ENCODE measurements at places on chromosomes 3 and 15.

DNA sequence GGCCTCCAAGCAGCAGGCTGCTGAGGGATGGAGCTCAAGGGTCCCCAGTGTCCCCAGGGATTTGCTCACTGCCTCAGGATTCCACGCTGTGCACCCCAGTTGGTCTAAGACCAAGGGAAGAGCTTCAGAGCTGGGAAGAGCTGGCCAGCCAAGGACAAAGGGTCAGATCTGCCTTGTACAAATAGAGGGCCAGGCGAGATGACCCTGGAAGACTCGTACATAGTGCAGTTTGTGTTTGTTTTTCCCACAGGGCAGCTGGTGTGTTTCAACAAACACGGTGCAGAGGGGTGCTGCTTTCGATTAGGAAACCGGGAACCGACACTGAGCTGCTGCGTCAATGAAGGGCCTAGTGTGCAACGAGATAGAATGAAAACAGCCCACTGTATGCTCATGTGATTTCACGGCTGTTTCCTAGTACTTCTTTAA is 56.1 kb upstream of the TRPM1 start:
- DNase-seq = no peak

DNA sequence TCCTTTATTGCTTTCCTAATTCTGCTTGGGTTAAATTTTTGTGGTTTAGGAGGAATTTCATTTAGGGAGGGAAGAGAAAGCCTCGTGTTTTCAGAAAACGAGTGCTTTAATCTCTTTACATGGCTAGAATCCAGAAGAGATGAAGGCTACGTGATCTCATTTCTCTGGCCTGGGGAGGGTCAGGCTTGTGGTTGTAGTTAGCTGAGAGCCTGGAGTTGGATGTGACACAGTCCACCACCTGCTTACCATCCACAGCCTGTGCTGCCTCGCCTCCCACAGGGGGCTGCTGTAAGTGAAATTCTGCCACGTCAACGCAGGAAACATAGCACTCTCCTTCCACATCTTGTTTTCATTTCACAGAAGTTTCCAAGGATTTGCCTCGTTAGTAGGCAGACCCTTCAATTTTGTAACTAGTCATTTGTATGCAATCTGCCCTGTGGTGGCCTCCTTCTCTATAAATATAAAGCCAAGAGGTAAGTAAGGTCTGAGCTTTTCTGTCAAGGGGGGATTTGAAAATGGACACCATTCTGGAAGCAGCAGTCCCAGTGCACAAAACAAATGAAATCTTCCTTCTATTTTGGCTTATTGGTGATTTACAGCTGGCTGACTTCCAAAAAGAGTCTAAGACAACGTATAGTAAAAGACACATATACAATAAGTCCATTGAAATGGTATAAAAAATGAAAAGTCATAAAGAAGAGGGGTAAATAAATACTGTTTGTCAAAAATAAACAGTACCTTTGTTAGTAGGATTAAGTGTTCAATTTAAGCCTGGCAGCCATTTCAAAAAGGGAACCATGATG is 3.4 kb downstream of the GXYLT2 start:
- no peak for DNase-seq

- DNase-seq = peak; percentile 52
Measured at GRCh38 chr3:4986782-4987537, 7.7 kb downstream of the BHLHE40 start.

DNA sequence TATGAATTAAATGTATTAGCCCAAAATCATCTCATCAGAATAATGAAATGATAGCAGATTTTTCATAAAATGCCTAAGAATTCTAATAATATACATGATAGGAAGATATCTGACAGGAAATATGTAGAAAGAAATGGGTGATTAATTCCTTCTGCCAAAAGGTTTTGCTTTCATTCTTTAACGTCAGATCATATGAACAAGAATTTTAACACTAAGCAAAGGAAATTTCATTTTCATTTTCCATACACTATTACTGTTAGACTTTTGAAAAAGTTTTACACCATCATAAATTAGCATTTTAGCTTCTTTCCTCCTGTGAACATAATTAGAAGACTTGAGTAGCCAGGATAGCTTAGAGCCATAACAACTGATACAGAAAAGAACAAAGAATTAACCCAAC is 1099.9 kb downstream of the NSUN3 start:
- DNase-seq = no peak

GRCh38 chr15:98794748-98795147 is 146.4 kb downstream of the IGF1R start:
- DNase-seq = no peak

GRCh38 chr3:118990823-118991560 is 43.7 kb downstream of the IGSF11 start:
- DNase-seq = no peak

GRCh38 chr15:78315686-78316282 is 16.4 kb upstream of the SKIC8 start:
- no peak for DNase-seq

DNA sequence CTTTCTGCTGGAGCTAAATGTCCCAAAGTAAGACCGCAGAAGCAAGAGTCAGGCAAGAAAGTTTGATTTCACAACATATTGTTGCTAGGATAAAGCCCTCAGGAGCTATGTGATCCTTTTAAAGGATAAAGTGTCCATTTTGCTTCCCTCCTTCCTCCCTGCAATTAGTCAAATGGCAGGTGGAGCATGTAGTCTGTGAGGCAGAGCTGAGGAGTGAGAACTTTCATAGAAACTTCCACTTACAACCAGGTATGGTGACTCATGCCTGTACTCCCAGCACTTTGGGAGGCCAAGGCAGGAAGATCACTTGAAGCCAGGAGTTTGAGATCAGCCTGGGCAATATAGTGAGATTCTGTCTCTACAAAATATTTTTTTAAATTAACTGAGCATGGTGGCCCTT is 25.2 kb upstream of the RHCG start:
- DNase-seq = no peak

DNA sequence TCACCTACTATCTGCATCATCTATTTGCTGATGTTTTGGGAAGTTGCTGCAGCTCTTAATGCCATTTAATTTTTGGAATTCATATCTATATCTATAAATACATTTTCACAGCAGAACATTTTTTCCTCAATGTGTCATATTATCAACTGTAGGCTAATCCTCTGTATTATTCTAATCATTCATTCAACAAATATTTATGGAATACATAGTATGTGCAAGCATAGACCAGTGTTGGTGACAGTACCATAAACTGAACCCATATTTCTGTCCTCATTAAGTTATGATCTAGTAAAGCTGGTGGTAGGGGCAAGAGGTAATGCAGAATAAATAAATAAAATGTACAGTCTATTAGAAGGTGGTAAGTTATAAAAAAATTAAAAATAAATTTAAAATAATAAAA is 585.3 kb upstream of the BCHE start:
- DNase-seq = no peak

GRCh38 chr3:128557531-128558280 is 64.7 kb upstream of the GATA2 start:
- DNase-seq = no peak

GRCh38 chr15:55827955-55828354 is 85.0 kb upstream of the PRTG start:
- no peak for DNase-seq

DNA sequence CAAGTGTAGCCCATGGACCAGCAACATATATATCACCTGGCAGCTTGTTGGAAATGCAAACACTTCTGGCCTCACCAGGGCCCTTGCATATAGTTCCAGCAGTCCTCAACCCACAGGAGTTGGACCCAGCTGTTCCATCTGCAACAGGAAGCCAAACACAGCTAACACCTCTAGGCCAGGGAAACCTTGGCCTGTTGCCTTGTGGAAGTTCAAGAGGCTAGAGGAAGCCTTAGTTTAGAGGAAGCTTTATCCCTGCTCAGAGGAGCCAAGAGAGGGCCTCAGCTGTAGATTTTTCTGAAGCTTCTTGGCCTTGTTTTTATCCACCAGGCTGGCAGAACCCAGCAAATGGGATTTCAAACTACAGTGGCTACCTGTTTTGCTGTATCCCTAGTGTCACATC is 11.4 kb downstream of the FHIT start:
- DNase-seq = no peak

DNA sequence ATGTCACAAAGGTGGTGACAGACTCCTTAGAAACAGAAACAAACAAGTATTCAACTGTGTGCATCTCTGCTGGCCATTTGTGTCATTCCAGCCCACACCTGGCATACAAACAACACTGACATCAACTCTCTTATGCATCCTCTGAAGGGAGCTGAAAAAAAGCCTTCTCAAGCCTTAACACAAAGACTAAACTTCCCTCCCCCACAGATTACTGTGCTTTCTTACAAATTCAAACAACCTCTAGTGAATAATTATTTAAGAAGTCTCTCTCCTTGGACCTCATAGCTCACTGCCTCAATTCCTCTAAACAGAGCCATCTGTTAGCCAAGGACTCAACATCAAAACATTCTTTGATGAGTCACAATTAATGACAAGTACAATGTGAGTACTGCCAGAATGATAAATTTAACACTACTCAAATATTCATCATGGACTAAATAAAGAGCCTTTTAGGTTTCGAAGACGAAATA is 132.1 kb downstream of the WDR76 start:
- no peak for DNase-seq

GRCh38 chr3:111613294-111613693 is 18.1 kb upstream of the ZBED2 start:
- no peak for DNase-seq

DNA sequence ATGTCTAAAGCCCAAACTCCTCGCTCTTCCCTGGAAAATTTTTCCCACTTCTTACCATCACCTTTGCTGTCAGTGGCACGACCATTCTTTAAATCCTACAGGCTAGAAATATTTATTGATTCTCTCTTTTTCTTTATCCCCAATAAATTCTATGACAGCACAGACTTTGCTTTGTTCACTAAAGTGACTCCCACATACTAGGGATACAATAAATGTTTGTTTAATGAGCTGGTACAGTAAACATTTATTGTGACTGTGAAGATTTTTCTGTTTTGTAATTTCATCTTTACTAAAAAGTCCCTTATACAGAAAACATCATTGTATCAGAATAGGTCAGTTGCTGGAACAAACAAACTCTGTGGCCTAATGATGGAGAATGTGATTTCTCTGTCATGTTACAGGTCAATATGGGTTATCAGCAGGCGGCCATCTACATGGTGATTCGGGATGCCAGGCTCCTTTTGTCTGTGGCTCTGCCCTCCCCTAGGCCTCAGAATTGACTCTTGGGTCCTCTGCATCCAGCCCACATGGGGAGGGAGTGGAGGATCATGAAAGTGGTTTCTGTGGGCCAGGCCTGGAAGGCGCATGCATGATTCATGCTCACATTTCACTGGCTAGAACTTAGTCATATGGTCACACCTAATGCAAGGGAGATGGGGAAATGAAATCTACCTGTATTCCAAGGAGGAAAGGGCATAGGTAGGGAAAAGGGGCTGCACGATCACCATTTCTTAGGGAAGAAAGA is 22.7 kb upstream of the KNG1 start:
- DNase-seq = no peak

DNA sequence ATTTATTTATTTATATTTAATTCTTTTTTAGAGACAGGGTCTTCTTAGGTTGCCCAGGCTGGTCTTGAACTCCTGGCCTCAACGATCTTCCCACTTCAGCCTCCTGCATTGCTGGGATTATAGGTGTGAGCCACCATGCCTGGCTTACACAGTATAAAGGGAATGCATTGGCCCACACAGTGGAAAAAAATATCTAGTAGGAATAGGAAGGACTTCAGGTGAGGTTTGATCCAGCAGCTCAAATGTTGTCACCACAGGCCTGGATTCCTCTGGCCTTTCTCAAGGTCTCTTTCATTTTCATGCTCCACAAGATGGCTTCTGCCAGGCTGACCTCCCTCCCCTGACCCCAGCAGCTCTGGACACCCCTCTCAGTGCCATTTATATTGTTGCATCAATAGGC is 2.1 kb upstream of the SPTBN5 start:
- DNase-seq = no peak

- DNase-seq = no peak
Measured at GRCh38 chr15:78063970-78064385, 13.5 kb downstream of the TBC1D2B start.

DNA sequence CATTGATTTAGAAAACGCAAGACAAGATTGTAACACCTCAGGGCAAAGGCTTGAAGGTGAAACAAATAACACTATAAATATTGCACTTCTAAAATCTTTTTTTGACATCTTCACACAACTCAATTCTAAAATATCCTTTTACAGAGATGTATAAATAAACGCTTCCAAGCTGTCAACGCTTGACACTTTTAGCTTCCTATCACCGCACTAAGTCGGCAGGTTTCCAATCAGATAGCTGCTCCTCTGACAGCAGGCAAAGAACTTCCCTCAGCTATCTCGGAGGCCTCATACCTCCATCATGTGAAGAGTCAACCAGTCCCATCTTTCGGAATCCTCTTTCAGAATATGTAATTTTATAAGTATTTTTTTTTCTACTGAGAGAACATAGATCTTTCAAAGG is 71.0 kb downstream of the PCOLCE2 start:
- no peak for DNase-seq

DNA sequence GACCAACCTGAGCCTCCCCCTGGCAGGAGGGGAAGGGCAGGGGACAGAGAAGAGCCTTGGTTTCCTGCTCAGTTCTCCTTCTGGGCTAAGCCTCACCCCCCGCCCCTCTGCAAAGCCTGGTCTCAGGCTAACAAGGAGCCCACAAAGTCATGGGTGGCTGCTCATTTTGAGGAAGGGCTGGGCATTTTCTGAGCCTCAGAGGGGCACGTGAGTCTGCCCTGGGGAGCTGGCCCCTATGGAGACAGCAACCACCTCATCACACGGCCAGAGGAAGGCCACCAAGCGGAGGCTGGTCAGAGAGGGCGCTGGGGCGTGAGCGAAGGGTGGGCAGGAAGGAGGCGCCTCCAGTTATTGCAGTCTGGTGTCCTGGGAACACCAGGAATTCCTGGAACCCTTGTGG is 18.7 kb downstream of the ABTB1 start:
- DNase-seq = no peak

DNA sequence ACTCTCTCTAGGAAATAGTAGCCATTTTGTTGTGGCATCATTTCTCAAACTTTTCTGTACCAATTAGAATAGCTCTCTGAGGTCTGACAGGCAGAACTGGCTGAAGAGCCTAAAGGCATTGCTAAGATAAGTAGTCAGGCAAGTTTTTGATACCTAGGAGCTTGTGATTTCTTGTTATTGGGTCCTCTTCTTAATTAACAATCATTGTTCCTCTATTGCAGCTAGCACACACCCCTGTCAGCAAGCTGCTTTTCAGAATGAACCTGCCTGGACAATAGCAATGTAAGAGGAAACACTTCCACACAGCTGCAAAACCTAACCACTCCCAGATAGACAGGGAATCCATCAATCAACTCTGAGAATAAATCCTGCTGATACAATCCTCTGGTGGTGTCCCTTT is 403.9 kb upstream of the TBL1XR1 start:
- no peak for DNase-seq

- DNase-seq = peak; percentile 22
Measured at GRCh38 chr15:69523010-69524001, 70.7 kb downstream of the RPLP1 start.

DNA sequence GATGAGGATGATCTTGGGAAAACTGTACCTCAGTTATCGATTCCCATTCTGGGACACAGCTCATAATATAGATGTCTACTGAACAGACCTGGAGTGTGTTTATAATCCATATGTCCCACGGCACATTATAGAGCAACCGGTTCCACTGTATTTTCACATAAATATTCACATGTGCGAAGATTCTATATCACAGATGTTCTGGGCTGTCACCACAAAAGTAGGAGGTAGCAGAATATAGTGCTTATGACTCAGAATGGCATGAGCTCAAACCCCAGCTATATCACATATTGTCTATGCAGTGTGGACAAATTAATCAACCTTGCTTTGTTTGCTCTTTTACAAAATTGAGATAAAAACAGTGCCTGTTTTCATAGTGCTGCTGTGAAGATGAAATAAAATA is 640.3 kb upstream of the ADAMTS9 start:
- DNase-seq = no peak

GRCh38 chr3:71916747-71917369 is 131.9 kb upstream of the PROK2 start:
- no peak for DNase-seq

GRCh38 chr3:86996261-86996955 is 5.5 kb upstream of the VGLL3 start:
- no peak for DNase-seq

All from activated CD8-positive, alpha-beta memory T cell treated with anti-CD3 and anti-CD28 coated beads for 1 hour (primary cell).